Esophagus squamous epithelium (tissue), 5 donors: ENCODE measurements at places on chromosomes 7 and 10. TPM values are rescaled to one million over a fixed set of nuclear protein-coding genes. Genes with fewer than 3 reads are reported as not detected.

- DNase-seq, result no peak
Observed at GRCh38 chr10:128073890-128074289, 52.3 kb downstream of the MKI67 start.

DNA sequence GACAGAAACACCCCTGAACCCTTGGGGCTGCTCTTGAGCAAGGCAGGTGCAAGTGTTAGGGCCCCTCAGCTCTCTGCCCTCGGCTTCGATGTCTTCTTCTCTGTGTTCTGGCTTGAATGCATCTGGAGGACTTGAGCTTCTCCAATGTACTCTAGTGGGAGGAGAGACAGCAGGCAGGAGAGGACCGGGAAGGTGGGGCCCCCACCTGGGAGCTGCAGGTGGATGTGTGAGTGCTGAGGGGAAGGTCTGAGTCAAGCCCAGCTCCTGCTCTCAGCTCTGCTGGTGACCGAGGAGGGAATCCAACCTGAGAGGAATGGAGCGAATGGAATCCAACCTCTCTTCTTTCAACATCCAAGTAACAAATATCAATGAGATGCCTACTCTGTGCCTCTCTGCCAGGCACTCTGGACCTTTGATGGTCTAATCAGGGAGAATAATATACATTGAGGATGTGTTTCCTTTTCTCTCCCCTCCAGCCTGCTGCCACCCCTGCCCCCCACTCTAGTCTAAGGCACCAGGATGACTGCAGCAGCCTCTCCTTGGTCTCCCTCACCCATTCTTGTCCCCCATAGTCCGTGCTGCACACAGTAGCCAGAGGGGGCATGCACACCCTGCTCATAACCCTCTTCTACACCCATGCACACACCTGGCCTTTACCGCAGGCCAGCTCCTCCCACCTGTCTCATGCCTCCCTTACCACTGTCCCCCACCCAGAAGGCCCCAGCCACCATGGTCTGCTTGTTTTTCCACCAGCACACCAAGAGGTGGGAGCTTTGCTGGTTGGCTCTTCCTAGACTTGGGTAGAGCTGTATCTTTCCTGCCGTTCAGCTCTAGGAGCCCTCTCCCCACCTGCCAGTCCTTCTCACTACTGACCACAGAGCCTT is 13.6 kb downstream of the TBATA start:
- DNase-seq, result no peak

DNAJC1 gene
- total RNA-seq, result 36.1 TPM

ANKRD61 gene
- not detected for total RNA-seq

OR9A2 gene
- total RNA-seq, result not detected
